Stimulated activated CD8-positive, alpha-beta memory T cell treated with anti-CD3 and anti-CD28 coated beads, Interleukin-7, amount 100 ng/mL, for 1 hour (primary cell): ENCODE measurements at places on chromosomes 16 and 17.

GRCh38 chr17:1947229-1947742, 77.8 kb downstream of the RTN4RL1 start:
- DNase-seq: no peak

DNA sequence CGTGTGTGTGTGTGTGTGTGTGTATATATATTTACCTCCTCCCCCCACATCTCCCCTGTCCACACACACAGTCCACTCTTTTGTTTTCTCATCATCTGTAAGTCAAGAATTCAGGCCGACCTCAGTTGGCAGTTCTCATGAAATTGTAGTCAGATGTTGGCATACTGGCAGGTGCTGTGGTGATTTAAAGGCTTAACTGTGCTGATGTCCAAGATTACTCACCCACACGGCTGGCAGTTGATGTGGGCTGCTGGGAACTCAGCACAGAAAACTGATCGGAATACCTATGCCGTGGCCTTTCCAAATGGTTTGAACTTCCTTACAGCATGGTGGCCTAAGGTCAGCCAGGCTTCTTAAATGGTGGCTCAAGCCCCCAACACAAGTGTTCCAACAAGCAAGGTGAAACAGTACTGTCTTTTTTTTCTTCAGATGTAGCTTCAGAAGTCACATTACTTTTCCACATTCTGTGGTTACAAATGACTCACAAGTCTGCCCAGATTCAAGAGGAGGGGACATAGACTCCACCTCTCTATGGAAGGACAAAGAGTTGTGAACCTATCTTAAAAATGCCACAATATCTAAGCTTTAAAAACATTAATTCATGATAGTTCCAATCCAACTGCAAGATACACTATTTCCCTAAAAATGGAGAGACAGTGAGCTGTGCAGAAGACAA, 198.5 kb upstream of the HS3ST4 start:
- no peak for DNase-seq

- DNase-seq: no peak
These were observed 42.3 kb downstream of the SLC7A5 start for GRCh38 chr16:87826798-87827587.

- peak; percentile 29 for DNase-seq
These were observed 26.2 kb upstream of the PIK3R5 start for GRCh38 chr17:8991514-8992285.

GRCh38 chr17:19372439-19372838, 5.9 kb upstream of the MAPK7 start:
- DNase-seq: no peak

DNA sequence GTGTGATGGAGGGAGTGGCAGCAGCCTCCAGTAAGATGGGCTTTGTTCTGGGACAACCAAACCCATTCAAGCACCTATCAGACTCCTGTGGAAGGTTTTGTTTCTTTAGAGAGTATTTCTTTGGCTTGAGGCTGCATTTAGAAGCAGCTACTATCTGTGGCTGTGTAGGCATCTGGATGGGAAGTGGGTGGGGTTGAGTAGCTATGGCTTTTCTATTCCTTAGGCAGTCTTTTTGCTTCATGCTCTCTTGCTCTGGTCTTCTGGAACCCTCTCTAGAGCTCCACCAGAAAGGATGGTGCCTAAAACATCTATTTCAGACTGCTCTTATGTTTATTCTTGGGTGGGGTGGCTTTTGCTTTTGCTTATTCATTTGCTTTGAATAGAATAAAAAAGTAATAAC, 19.9 kb downstream of the TNRC6A start:
- DNase-seq: no peak

GRCh38 chr17:5506307-5506706, 19.9 kb downstream of the MIS12 start:
- no peak for DNase-seq

DNA sequence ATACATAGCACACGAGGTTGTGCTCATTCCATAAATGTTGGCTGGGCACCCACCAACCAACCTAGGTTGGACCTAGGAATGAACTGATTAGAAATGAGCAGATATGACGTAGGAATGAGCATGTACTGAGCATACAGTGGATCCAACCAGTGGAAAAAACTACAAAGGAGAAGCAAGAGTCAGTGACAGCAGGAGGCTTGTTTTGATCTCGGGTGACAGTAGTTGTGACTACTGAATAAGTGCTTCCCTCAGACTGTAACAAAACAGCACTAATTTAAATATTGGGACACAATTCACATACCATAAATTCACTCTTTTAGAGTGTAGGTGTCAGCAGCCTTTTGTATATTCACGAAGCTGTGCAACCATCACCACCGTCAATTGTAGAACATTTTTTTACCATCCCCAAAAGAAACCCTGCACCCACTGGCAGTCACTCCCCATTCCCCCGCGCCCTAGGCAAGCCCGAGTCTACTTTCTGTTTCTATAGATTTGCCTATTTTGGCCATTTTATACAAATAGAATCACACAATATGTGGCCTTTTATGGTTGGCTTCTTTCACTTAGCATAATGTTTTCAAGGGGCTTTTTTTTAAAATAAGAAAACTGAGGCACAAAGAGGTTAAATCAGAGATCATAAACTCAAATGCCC, 7.0 kb downstream of the VAC14 start:
- DNase-seq: no peak

DNA sequence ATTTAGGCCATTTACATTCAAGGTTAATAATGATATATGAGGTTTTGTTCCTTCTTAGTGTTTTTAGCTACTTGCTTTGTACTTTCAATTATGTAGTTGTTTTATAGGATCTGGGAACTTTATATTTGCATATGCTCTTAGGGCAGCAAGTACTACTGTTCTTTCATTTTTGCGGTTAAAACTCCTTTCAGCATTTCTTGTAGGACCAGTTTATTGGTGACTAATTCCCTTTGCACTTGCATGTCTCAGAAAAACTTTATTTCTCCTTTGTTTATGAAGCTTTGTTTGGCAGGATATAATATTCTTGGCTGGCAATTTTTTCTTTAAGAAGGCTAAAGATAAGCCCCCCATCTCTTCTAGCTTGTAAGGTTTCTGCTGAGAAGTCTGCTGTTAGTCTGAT, 131.3 kb upstream of the CDH8 start:
- no peak for DNase-seq

- DNase-seq: no peak
These were observed 38.1 kb downstream of the PIK3R5 start for GRCh38 chr17:8927395-8927794.

DNA sequence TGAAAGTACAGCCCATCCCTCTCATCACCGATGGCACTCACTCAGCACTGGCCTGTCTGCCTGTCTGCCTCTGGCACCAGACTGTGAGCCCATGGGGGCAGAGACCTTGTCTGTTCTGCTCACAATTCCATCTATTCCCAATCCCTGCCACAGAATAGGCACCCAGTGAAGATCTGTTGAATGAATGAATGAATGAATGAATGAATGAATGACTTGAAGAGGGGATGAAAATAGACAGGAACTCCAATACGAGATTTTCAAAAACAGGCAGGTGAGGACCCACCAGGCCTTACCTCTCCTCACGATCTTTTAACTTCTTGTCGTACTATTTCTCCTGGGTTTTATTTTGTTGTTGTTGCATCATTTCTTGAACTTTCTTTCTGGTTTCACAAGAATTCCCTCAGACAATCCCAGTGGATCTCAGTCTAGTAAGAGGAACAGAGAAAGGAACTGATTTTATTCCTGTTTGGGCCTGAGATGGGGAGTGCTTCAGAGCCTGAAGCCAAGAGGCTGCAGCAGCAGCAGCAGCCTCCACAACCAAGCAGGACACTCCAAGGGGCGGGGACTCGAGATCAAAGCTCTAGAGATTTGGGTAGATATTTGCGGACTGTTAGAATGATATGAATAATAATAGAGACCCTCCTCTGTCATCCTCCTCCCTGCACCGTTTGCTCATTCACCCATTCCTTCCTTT, 17.7 kb downstream of the KRT9 start:
- DNase-seq: no peak

GRCh38 chr17:42484304-42484703, 25.6 kb downstream of the ATP6V0A1 start:
- peak; percentile 48 for DNase-seq

- DNase-seq: no peak
These were observed 563 bp downstream of the ZACN start for GRCh38 chr17:76079535-76079955.

- DNase-seq: no peak
These were observed 1.1 kb downstream of the FLII start for GRCh38 chr17:18257268-18257981.

GRCh38 chr16:72552654-72553053, 380.7 kb upstream of the PMFBP1 start:
- DNase-seq: no peak

- DNase-seq: no peak
These were observed 492.2 kb downstream of the KCNJ2 start for GRCh38 chr17:70661342-70662222.

- DNase-seq: no peak
These were observed 13.4 kb downstream of the ENDOV start for GRCh38 chr17:80428363-80428762.

DNA sequence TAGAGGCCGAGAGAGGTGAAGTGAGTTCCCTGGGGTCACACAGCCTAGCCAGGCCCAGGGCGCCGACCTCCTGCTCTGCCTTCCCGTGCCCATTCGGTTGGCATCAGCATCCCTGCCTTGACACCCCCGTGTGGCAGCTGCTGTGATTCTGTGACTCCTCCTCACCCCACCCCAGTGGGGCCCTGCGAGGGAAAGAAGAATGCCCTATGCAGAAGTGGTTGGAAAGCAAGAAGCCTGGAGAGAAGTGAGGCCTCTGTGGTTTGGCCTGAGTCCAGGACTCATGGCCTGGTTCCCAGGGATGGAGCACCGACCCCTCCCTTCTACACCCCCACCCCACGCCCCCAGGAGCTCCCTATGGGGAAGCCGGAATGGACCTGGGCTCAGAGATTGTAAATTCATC, 296.2 kb downstream of the SEC14L1 start:
- DNase-seq: no peak

DNA sequence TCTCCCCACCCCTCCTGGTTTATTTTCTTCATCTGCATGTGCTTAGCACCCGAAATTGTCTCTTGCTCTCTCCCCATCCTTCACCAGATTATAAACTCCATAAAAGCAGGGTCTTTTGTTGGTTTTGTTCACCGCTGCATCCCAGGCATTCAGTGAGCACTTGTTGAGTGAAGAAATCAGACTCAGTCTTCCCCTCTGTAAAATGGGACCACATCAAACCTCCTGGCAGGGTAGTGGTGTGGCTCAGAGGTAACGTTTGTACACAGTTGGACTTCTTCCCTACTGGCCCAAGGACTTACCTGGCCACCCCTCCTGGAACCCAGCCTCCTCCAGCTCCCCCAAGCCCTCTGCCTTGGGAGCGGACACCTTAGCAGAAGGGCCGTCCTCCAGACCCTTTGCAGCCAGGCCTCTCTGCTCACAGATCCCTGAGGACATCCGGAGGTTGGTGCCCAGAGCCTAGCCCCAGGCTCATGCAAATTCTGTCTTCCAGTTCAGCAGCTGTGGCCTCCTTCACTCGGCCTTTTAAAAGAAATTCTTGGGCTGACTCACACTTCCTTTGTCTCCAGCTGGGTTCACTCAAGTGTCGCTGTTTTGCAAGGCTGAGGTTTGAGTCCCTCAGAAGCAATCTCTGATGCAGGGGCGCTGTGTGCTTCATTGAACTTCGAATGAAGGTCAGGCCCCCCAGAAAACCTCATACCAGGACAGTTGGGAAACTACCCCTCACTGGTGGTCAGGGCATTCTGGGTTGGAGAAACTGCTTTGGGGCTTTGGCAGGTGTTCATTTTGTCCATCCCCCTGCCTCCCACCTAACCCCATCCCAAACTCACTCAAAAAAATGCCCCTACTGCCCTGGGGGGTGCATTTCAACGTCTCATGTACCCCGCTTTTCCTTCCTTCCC, 16.8 kb upstream of the RMI2 start:
- DNase-seq: peak; percentile 25

DNA sequence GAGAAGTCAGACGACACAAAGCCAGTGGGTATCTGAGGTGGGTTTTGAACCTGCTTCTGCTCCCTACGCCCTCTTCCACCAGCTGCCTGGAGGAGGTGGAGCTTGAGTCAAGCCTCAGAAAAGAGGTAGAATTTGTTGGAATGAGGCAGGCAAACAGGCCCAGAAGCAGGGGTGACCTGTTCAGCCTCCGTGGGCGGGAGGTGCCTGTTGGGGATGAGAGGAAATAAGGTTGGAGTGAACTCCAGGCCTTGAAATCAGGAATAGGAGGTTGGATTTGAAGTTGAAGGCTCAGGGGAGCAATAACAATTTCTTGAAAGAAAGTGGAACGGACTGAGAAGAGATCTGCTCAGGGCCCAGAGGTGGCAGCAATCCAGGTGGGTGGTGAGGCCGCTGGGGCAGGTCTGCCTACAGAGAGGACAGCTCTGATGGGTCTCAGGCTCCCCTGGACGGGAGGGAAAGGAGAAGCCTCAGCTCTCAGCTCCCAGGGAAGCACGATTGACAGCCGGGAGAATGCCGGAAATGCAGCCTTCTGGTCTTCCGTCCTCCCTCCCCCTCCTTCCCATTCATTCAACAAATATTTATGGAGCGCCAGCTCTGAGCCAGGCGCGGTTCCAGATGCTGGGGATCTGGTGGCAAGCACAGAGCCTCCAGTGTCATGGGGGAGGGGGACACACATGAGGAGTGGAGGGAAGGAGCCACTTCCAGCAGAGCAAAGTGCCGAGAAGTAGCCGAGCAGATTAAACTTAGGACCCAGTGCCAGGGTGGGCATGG, 61.9 kb upstream of the CIBAR2 start:
- DNase-seq: no peak

- DNase-seq: peak; percentile 30
These were observed 141.2 kb downstream of the AATF start for GRCh38 chr17:37089956-37090355.

DNA sequence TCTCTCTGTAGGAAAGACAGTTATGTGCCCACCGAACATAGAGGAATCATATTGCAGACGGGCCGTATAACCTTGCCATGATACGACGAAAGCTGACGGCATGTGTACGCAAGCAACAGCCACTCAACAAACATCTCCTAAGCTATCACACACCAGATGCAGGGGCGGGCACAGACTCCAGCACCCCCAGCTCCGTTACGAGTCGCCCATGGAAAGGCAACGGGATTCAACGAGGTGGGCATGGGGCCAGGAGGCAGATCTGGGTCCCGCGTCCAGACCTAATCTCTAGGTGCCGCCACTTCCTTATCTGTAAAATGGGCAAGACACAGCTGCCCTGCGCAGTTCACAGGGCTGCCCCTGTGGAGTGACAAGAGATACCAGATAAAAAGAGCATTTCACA, 35.6 kb downstream of the ABR start:
- no peak for DNase-seq
